Activated T-cell treated with anti-CD3 and anti-CD28 coated beads, Interleukin-2, amount 50 U/mL, for 72 hours (primary cell): ENCODE measurements at places on chromosomes 1 and 21. TPM values are rescaled to one million over a fixed set of nuclear protein-coding genes. Genes with fewer than 3 reads are reported as not detected.

DNA sequence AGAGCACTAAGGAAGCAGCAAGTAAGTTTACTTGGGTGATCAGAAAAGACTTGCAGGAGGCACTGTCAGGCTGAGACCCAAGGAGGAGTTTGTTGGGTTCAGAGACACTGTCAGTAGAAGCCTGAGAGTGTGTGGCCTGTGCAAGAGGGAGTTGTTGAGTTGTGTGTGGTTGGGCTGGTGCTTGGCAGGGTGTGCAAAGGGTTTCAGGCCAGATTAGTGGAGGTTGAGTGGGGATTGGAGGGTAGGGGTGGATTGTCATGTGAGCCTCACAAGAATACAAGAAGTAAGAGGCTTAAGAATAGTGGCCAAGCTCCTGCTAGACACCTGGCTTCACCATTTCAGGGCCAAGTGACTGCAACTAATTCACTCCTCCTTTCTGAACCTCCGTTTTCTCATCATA, 8.9 kb upstream of the KIF21B start:
- H3K27me3 ChIP-seq: no peaks in the 10 kb centered on the region
- H3K27ac ChIP-seq: no peak overlapping the region
- no peak overlapping the region for H3K4me3 ChIP-seq
- DNase-seq: no peak

DNA sequence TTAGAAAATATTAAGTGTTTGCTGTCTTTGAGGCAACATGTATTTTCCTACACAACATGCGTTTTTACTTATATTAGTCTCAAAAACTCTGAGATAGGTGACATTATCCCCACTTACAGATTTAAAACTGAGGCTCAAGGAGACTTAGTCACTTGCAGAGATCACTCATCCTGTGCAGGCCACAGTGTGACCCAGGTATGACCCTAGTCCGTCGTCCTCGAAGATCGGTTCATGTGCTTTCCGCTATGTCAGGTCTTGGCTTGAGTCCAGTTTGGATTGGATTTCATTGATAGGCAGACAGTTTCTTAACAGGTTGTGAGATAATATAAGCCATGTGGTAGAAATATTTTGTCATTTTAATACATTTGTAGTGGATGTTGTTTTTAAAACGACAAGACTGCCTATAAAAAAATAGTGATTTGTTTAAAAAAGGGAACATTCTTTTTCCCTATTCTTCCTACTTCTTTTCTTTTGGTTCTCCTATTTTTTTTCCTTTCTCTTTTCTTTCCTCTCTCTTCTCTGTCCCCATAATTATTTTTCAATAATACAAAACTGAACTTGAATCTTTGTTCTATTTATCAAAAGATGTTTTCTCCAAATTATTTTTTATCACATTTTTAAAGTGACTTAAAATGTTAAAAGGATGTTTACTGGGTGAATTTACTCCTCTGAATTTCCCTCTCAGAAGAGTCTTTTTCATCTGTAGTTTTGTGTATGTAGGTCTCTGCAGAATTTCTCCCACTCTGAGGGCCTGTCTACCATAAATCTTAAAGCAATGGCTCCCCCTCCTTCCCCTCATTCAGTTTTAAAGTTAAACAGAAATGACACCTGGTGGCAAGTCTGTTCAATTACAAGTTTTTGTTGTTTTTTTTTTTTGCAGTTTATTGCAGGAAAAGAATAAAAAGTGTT, 81.8 kb downstream of the PHTF1 start:
- H3K27ac ChIP-seq: peak overlapping the region; percentile 74
- H3K4me1 ChIP-seq: peaks cover 11% of the 10 kb centered on the region
- no peaks in the 10 kb centered on the region for H3K36me3 ChIP-seq

GRCh38 chr1:177786176-177786745, 183.6 kb downstream of the SEC16B start:
- H3K27ac ChIP-seq: no peak overlapping the region
- H3K27me3 ChIP-seq: no peaks in the 10 kb centered on the region
- no peak for DNase-seq
- H3K4me1 ChIP-seq: no peaks in the 10 kb centered on the region
- no peaks in the 10 kb centered on the region for H3K36me3 ChIP-seq
- H3K4me3 ChIP-seq: no peak overlapping the region

DNA sequence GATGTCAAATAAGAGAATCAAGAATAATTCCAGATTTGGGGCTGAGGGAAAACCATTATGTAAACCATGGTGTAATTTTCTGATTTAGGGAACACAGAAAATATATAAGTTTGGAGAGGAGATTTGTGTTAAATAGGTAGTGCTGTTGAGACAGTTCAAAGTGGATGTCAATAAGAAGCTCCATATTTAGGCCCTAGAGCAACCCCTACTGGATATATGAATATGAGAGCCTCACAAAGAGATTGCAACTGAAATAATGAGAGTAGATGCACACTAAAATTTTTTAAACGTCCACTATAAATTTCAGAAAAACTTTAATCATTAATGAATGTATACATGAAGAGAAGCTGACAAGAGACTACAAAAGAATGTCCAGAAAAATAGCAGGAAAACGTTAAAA, 1447.8 kb upstream of the PRMT6 start:
- no peaks in the 10 kb centered on the region for H3K4me1 ChIP-seq
- no peaks in the 10 kb centered on the region for H3K27me3 ChIP-seq
- DNase-seq: no peak
- H3K4me3 ChIP-seq: no peak overlapping the region
- H3K27ac ChIP-seq: no peak overlapping the region
- no peaks in the 10 kb centered on the region for H3K36me3 ChIP-seq

Gene BLACAT1
- total RNA-seq: 0.97 TPM

DNA sequence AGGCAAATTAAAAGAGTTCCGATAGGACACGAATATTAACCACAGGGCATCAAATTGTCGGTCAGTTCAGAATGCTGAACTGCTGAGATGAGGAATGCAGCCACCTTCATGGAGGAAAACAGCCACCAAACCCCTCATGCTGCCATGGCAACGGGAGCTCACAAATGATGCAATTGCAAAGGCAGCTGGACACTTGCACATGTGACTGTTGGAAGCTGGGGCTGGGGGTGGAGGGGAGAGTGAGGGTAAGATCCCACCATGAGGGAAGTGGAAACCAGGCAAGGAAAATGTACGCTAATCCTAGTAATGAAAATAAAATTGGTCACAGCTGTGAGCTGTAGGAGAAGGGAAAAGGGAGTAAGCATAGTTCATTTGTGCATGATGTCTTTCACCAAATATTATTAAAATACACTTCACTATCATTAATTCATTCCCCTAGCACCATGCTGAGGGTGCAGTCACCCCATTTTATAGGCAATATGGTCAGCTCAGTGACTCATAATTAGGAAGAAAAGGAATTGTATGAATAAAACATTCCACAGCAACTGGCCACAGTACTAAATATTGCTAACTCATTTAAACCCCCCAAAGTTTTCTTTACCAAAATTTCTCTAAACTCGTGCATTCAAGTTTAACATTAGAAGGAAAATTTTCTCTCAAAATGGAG, 15.3 kb downstream of the BECN2 start:
- H3K4me1 ChIP-seq: no peaks in the 10 kb centered on the region
- no peak for DNase-seq
- H3K27me3 ChIP-seq: no peaks in the 10 kb centered on the region
- no peak overlapping the region for H3K4me3 ChIP-seq
- H3K36me3 ChIP-seq: no peaks in the 10 kb centered on the region

Gene CRYBG2
- total RNA-seq: 1.6 TPM

Gene FAM131C
- 0.86 TPM for total RNA-seq
